Fibroblast of skin of scalp (primary cell): ENCODE measurements at places on chromosomes 7 and 10.

DNA sequence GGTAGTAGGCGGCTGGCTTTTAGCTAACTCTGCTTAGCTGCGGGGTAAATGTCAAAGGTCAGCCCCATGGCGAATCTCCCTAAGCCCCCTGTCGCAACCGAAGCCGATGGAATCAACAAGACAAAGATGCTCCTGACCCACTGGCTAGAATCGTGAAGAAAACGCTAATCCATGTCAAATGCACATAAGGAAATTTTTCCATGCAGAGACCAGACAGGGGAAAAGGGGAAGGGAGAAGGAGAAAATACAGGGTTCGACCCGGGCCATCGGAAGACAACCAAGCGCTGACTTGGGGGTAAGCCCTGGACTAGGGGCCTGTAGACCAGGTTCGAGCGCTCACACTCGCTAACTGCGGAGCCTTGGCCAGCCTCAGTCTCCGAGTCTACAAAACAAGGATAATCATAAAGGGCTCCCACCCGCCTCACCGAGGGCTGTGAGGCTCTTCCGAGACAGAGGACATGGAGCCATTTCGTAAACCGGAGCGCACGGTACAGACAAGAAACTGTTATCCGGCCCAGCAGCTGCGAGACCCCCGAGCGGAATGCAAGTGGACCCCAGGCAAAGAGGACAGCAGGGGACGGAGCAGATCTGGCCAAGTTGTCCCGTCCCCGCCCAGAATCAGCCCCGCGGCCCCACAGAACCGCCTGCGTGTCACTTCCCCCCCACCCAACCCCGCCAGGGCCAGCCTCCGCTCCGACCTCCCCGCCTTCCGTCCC lies 507 bp downstream of the SAR1A start:
- DNase-seq, result no peak

DNA sequence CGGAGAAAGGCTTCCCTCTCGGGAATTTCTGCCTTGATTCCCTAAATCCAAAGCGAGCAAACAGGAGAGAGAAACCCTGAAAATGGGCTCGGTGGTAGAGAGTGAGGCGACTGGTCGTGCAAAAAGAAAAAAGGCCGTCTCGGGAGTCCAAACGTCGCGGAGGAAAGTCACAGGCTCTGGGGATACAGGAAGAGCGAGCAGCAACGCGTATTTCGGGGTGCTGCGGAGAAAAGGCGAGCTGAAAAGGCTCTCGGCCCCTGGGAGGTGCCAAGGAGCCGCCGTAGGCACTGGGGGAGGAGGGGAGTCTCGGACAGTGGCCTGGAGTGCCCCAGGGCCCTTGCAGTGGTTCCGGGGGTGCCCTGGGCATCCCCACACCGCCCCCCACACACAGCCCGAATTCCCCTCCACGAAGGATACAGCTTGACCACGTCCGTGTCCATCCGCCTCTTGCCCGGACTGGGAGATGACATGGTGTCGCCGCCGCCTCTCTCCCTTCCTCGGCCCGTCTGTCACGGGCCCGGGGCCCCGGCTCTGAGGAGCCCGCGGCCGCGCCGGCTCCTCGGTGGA lies 591 bp downstream of the UBE2H start:
- DNase-seq, result peak; percentile 22

DNA sequence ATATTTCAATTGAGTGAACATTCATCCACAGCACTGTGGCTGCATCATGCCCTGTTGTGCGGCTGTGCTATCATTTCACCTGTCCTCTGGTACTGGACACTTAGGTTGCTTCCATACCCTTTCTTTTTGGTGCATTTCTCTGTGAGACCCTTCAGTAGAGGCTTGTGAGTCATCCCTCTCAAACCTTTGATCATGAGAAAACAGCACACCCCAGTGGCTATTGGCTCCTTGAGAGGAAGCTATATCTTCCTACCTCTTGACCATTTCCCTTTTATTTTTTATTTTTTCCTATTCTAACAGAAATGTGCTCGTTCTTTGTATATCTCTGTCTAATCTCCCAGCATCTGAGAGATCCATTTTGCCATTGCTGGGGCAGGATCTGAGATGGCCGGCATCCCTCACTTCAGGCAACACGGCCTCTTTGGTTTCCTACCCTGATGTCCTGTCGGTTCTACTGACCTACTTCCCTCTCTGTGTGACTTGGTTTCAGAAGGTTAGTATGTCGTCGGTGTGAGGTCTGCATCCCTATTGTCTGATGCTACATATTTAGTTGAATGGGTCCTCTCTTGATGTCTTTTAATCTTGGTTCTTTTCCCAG lies 23.8 kb upstream of the PIK3AP1 start:
- DNase-seq, result no peak

DNA sequence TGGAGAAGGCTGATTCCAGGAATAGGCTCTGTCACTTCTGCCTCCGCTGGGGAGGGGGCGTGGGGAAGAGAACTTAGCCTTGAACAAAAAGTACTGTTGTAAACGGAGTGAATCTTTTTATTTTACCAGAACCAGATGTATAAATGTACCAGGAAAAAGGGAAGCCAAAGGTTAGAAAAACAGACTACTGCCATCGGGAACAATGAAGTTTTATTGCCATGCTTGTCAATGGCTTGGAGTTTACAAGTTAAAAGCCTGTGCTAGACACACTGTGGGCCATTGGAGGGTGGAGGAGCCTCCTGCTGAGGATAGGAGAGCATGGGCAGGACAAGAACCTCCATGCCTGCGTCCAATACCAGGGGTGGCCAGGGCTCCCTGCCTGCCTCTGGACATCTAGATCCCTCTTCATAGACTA lies 161.7 kb upstream of the LYZL2 start:
- no peak for DNase-seq

DNA sequence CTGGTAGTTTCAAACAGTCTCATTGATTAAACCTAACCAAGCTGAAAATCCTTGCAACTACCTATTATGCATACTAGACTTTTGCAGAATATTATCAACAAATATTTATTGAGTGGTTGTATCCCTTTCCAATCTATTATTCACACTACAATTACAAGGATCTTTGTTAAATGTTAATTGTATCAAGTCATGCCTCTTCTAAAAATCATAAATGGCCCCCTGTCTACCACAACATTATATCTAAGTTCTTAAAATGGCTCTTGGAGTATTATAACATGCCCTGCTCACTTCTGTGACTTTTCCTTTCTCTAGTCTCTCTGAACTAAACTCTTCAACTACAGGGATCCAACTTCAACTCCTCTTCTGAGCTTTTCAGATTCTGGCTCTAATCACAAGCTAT lies 219.3 kb downstream of the IMMP2L start:
- no peak for DNase-seq

- no peak for DNase-seq
These were observed 11.7 kb downstream of the CASP2 start for GRCh38 chr7:143299840-143300239.

DNA sequence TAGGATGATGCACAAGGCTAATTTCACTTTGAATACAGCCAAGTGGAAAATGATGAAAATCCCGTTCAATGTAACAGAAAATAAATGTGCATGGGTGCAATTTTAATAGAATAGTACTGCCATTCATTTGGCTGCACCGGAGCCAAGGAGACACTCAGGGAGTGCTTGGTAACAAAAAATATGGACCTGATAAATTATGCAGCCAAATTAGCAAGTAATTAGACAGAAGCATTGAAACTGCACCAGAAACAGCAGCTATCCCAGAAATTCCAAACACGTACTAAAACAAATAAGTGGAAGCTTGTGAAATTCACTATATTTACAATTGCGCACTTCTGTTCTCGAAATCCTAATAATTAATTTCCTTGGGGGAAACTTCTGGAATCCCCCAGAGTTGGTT lies 31.5 kb downstream of the ST8SIA6 start:
- DNase-seq, result no peak

DNA sequence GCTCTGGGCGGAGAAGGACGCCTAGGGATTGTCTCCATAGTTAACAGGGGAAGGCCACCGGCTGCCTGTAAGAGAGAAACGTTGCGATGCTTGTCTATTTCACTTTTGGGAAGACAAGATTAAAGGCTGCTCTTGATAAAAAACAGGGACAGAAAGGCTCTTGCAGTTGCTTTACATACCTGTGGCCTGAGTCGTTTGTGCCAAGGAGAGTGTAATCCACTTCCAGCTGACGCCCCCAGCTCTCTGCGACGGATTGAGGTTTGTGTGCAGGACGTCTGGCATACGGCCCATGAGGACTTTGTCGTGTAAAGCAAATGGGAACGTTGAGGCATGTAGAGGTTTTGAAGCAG lies 1.1 kb downstream of the MAP3K8 start:
- DNase-seq, result peak; percentile 49

DNA sequence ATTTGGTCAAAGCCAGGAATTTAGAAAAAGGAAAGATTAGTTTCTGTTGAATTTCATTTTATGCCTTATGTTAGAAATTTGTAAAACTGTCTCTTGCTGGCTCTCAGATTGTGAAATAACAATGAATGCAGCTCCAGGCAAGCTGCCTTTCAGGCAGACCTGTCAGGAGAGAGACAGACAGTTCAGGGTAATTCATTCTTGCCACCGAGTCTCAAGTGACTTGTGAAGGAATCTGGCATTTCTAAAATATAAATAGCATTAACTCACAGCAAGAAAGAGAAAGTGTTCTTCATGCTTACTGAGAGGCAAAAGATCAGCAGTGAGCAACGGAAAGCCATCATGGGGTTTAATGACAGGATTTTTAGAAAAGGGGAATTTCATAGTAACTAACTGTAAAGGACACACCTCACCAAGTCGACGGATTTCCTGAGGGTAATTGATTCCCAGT lies 442.3 kb upstream of the AKR1E2 start:
- DNase-seq, result peak; percentile 42

- no peak for DNase-seq
These were observed 2.8 kb downstream of the ZNF248 start for GRCh38 chr10:37854626-37855025.

DNA sequence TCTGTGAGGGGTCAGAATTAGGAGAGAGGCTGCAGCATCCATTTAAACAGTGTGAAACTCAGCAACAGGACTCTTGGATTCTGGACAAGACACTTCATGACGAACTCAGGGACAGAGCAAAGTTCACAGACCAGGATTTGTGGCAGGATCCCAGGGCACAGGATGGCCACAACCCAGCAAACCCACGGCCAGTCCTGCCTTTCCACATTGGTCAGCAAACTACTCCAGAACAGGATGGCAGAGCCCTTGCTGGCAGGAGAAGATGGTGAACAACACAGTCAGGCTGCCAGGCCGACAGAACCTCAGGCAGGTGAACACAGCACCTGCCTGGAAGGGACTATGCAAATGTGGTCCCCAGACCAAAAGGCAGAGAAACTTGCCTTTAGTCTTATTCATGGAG lies 34.4 kb downstream of the VSTM4 start:
- DNase-seq, result no peak

DNA sequence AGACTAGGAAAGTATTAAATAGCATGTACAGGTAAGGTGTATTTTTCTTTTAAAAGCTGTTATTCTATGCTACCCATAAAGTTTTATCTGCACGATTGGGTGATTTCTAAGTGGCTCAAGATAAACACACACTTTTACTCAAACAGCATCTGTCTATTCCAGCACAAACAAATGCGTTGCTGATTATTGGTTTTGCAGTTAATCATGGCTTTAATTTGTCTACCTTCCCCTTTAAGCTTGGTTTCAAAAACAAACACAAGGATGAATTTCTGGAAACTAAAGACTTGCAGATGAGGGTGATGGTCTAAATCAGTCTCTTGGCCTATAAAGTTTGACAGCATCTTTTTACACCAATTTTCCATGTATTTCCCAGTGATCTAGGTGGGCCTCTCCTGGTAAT lies 94.2 kb downstream of the NRP1 start:
- no peak for DNase-seq

- no peak for DNase-seq
These were observed at the start of gene MMD2 for GRCh38 chr7:4958477-4959301. Gene MMD2 (minus strand): TSS chr7:4959187. CDS start chr7:4959017, 170 bp downstream.

- DNase-seq, result peak; percentile 74
These were observed 5.7 kb downstream of the TNS3 start for GRCh38 chr7:47576031-47576865.

DNA sequence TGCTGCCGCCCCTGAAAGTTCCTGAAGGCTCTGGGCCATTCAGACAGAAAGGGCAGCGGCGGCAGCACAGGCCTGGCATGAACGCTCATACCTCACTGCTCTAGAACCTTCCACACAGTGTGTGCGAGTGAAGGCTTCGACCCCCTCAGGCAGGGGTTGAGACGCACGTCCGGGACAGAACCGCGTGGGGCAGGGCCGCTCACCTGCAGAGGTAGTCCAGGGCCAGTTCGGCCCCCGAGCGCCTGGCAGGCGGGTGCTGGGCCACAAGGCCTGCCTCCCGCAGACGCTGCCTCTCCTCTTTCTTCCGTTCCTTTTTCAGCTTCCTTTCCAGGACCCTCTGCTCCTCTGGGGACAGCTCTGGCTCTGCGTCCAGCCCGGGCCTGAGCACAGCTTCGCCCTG lies 26.8 kb downstream of the CYP2W1 start:
- DNase-seq, result no peak

GRCh38 chr7:140009735-140010134 lies 53.0 kb downstream of the PARP12 start:
- no peak for DNase-seq

DNA sequence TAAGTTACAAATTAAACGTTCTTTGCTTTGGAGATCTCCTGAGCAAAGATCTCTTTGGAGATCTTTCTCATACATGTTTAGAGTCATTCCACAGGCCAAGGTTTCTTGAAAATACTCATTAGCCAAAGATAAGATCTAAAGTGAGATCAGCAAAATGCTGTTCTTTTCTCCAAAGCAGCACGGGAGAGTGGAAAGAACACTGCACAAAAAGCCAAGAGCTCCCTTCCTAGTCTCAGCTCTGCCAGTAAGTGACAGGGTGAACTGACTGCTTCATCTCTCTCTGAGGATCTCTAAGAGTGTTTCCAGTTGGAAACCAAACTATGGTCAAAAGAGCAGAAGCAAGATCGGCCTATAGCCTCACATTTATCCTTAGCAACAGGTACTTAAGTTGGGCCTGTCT lies 168.4 kb upstream of the ASAH2 start:
- no peak for DNase-seq

GRCh38 chr10:5418584-5418983 lies 6.2 kb downstream of the NET1 start:
- DNase-seq, result no peak

DNA sequence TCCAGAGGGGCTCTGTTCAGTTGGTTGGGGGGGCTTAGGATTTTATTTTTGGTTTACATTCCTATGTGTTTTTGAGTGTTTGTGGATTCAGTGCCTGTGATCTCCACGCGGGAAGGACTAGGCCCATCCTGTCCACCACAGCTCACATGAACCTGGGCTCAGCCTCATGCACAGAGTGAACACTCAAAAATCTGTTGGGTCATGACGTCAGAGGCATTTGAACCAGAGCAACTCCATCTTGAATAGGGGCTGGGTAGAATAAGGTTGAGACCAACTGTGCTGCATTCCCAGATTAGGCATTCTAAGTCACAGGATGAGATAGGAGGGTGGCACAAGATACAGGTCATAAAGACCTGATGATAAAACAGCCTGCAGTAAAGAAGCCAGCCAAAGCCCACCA lies 133.3 kb downstream of the RAMP3 start:
- no peak for DNase-seq

GRCh38 chr7:90192876-90193750 lies 18.4 kb upstream of the STEAP2 start:
- peak; percentile 82 for DNase-seq

- DNase-seq, result no peak
These were observed 48.4 kb downstream of the CACNA2D1 start for GRCh38 chr7:82395147-82395546.
